Activated T-helper 1 cell treated with anti-CD3 and anti-CD28 coated beads, Interleukin-12 subunit alpha, Interleukin-12 subunit beta, Interleukin-2, Interleukin-4 antibody, amounts not matched to agents 30 ng/mL and 10 ng/mL and 1 ng/mL, durations not matched to agents 14 hours and 24 hours and 36 hours (primary cell): ENCODE measurements at places on chromosomes 1 and 21.

DNA sequence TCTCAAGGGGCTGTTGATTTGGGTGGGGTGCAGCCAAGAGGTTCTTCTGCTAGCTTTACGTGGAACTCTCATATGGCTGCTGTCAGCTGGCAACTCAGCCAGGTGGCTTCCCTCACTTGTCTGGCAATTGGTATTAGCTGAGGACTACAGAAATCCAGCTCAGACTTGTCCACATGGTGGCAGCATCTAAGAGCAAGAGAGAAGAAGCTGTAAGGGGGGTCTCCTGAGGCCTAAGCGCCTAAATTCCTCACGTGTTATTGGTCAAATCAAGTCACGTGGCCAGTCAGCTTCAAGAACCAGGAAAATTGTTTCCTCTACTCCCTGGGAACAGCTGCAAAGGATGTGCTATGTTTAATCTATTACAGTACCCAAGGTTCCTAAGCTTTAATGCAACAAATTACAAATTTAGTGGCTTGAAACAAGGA, 4.2 kb upstream of the DYRK3 start:
- no peak for DNase-seq

DNA sequence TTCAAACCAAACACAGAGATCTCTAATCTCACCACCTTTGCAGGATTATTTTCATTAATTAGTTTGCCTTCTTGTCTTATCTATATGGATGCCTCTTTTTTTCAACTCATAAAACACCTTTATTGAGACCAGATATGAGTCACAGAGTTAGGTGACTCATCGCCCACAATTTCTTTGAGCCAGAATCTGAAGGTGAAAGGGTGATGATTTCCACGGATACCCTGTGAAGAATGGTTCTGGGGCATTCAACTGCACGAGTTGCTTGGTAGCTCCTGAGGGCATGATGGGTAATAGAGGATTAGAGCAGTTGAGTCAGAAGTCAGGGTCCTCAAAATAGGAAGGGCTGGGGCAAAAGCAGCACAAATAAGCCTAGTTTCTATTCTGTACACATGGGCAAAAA, 128.2 kb downstream of the TBX19 start:
- DNase-seq = peak; percentile 64

GRCh38 chr1:224173523-224173922, 9.5 kb upstream of the DEGS1 start:
- no peak for DNase-seq

GRCh38 chr1:66980745-66981367, 56.1 kb downstream of the MIER1 start:
- DNase-seq = no peak

GRCh38 chr1:88787023-88787903, 103.2 kb downstream of the PKN2 start:
- DNase-seq = no peak

GRCh38 chr1:156860628-156861423, at the start of gene NTRK1:
NTRK1 (plus strand) TSS chr1:156860865; CDS start chr1:156860935, 70 bp downstream.
- DNase-seq = peak; percentile 64

GRCh38 chr1:110186558-110186957, 23.6 kb upstream of the KCNC4 start:
- no peak for DNase-seq

- no peak for DNase-seq
Measured at GRCh38 chr1:3038113-3038551, 16.9 kb downstream of the ACTRT2 start.

DNA sequence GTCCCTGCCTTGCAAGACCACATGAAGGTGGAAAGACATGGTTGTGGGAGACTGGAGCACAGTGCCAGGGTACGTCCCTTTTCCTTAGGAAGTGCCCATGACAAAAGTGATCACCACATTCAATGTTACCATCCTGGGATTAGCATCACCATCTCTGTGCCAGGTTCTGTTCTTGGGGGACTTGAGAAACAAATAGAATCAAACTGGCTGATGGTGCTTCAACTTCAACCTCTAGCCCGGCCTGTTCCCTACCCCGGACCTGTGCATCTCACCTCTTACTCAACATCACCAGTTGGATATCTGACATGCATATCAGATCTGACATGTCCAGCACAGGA, 153.3 kb downstream of the GRIK3 start:
- no peak for DNase-seq
